ENCODE measurements at places on chromosomes 1 and 21.

- no peaks in the 10 kb centered on the region for H3K27me3 ChIP-seq
- H3K4me3 ChIP-seq, result no peak overlapping the region
- H3K4me1 ChIP-seq, result peaks cover 5% of the 10 kb centered on the region
- H3K36me3 ChIP-seq, result no peaks in the 10 kb centered on the region
These were observed 73.9 kb downstream of the MEGF6 start for GRCh38 chr1:3537359-3537758.

- DNase-seq, result no peak
- no peaks in the 10 kb centered on the region for H3K36me3 ChIP-seq
- H3K27me3 ChIP-seq, result no peaks in the 10 kb centered on the region
- no peaks in the 10 kb centered on the region for H3K4me1 ChIP-seq
These were observed 102.5 kb downstream of the LYPLAL1 start for GRCh38 chr1:219276049-219276738.

DNA sequence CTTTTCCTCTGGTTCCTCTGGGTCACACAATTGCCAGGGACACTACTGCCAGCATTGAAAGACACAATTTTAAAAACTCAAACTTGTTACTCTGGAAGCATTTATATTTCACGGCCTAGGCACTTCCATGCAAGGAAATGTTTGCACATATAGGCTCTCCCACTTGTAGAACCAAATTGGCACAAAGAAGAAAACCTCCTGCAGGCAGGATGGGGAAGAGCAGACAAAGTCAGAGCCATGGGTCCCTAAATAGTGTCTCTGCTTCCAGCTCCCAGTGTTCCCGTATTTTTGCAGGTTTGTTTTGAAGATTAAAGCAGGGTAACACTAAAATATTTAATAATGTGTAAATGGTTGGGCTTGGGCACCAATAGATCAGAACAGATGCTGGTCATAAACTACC, 19.0 kb upstream of the ADGRL2 start:
- no peaks in the 10 kb centered on the region for H3K36me3 ChIP-seq
- H3K27me3 ChIP-seq, result no peaks in the 10 kb centered on the region
- no peaks in the 10 kb centered on the region for H3K4me1 ChIP-seq
- DNase-seq, result no peak
- H3K27ac ChIP-seq, result no peak overlapping the region

DNA sequence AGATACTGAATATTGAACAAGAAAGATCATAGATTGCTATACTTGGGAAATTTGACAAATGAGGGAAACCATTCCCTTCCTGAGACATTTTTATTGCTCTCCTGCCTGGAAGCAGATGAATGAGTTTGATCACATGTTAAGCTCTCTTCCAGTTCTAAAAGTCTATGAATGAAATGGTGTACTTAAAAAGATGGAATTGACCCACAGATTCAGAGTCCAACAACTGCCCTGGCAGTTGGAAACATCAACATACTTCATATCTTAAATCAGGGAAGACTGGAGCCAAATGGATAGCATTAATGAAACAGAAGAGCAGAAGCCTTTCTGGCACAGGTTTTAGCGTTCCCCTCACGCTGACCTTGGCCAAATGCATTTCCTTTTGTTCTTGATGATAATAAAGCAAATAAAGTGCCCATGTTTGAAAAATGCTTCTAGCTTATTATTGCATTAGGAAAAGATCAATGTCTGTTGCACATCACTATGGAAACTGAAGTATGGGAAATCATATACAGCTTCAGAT, 142.6 kb downstream of the ESRRG start:
- no peaks in the 10 kb centered on the region for H3K27me3 ChIP-seq
- no peak overlapping the region for H3K27ac ChIP-seq
- no peaks in the 10 kb centered on the region for H3K36me3 ChIP-seq

DNA sequence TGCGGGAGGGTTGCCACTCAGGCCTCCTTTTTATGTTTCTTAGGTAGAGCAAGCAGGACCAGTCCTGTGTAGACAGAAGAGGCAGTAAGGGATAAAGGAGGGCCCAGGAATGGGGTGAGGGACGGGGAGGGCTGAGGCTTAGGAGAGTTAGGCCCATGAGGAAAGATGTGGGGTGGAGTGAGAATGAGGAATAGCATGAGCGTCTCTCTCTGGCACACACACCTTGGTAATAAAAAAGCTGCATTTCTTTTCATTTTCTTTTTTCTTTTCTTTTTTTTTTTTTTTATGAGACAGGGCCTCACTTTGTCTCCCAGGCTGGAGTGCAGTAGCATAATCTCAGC, 7.6 kb upstream of the HSPG2 start:
- H3K27me3 ChIP-seq, result no peaks in the 10 kb centered on the region
- no peak overlapping the region for H3K4me3 ChIP-seq
- H3K4me1 ChIP-seq, result no peaks in the 10 kb centered on the region
- no peak overlapping the region for H3K27ac ChIP-seq

DNA sequence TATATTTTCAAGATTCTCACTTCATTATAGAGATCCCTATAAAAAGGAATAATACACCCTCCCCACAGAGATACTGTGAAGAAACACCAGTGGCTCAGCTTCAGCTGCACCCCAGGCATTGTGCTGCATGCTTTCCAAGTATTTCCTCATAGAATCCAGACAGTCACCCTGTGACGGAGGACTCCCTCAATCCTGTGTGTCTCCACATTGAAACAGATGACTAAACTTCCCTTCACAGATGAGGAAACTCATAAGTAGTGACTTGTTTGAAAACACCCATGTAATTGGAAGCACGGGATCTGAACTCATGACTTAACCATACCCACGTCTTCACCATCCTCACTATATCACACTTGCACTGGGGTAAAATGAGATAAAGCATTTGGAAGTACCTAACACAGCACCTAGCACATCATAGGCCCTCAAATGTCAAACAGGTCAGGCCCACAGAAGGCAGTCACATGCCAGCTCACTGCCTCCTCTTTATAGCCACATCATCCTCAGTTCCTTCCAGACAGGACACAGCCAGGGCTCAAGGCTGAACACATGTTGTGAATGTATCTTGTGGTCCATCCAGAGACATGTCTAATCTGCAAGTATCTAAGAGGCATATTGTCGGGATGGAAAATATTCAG, 55.2 kb downstream of the GPR161 start:
- no peak for DNase-seq
- H3K27ac ChIP-seq, result peak overlapping the region; percentile 38
- no peak overlapping the region for H3K4me3 ChIP-seq
- H3K4me1 ChIP-seq, result peaks cover 14% of the 10 kb centered on the region
- H3K36me3 ChIP-seq, result peaks cover 2% of the 10 kb centered on the region

DNA sequence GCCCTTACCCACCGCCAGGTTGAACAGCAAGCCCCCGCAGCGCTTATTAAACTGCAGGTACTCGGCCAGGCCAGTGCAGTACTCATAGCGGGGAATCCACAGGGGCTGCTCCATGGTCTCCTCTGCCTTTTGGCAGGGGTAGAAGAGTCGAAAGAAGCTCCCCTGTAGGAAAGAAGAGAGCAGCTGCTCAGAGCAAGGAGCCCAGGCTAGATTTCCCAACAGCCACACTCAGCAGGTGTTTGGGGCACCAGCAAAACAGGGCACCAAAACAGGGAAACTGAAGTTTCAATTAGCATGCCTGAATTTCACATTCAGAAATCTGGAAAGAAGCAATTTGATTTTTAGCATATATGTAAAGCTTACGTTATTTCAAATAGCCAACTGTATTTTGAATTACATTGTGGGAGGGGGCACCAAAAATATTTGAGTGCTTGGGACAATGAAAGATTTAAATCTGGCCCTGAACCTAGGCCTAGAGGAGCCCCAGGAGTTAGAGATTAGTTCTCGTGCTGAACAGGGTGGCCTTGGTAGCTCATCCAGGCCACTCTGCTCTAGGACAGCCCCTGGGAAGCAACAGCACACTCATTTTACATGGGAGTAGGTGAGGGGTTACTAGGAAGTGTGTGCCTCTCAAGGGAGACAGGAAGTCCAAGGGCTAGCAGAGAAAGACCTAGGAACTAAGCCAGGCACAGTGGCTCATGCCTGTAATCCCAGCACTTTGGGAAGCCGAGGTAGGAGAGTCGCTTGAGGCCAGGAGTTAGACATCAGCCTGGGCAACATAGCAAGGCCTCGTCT, 8.2 kb downstream of the PAFAH2 start:
- H3K4me1 ChIP-seq, result peaks cover 66% of the 10 kb centered on the region
- no peaks in the 10 kb centered on the region for H3K27me3 ChIP-seq
- H3K27ac ChIP-seq, result peak overlapping the region; percentile 72
- DNase-seq, result no peak
- peak overlapping the region; percentile 73 for H3K4me3 ChIP-seq

GRCh38 chr21:42039911-42040351, 29.8 kb upstream of the ZBTB21 start:
- DNase-seq, result no peak
- H3K4me1 ChIP-seq, result no peaks in the 10 kb centered on the region

DNA sequence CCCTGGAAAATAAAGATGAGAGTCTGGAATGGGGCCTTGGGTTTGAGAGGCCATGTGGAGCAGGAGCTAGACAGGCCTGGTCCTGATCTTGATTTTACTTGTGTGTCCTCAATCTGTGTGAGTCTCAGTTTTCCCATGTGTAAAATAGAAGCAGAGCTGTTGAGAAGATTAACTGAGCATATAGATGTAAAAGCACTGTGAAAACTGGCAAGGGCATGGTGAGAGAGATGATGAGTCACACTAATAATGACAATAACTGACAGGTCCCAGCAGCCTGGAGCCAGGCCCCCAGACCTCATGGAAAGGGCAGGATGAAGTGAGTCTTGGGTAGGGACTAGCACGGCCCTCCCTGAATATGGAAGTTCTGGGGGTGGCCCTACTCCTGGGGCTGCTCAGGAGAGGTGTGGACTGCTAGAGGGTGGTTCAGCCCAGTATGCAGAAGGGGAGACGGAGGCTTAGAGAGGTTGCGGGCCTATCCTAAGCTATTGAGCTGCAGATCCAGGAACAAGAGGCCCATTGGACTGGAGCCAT, 2.8 kb upstream of the AHDC1 start:
- no peaks in the 10 kb centered on the region for H3K36me3 ChIP-seq
- H3K4me3 ChIP-seq, result no peak overlapping the region
- peak overlapping the region; percentile 18 for H3K27ac ChIP-seq

GRCh38 chr1:188463919-188464318, 1635.2 kb downstream of the PLA2G4A start:
- no peak for DNase-seq
- H3K4me1 ChIP-seq, result no peaks in the 10 kb centered on the region
- no peak overlapping the region for H3K27ac ChIP-seq
- H3K4me3 ChIP-seq, result no peak overlapping the region

DNA sequence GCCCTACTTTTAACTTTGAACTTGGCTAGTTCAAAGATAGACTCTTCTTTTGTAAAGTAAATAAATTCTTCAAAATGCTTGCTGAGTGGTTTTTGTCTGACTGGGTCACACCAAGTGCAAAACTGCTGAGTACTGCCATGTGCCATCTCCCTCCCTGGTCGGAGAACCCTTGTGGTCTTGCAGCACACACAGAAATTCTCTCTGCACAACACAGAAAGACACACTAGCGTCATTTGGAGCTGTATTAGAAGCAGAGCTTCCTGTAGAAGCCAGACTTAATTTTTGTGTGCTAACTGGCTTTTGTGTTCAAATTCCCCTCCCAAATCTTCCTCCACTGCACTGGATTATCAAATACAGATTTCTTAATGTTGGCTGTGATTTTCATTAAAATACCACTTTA, 2.5 kb downstream of the PSMB4 start:
- H3K4me1 ChIP-seq, result peaks cover 43% of the 10 kb centered on the region
- no peaks in the 10 kb centered on the region for H3K27me3 ChIP-seq
- peaks cover 17% of the 10 kb centered on the region for H3K36me3 ChIP-seq
- DNase-seq, result no peak
- peak overlapping the region; percentile 98 for H3K4me3 ChIP-seq
